Hepatocyte (in vitro differentiated cells): ENCODE measurements at places on chromosomes 2 and 18.

GRCh38 chr2:176781570-176782217 lies 430.9 kb upstream of the HNRNPA3 start:
- H3K4me3 ChIP-seq, result no peak overlapping the region
- H3K36me3 ChIP-seq, result no peaks in the 10 kb centered on the region
- H3K27ac ChIP-seq, result no peak overlapping the region
- H3K4me1 ChIP-seq, result no peaks in the 10 kb centered on the region
- H3K27me3 ChIP-seq, result no peaks in the 10 kb centered on the region

- H3K4me3 ChIP-seq, result no peak overlapping the region
- H3K27me3 ChIP-seq, result no peaks in the 10 kb centered on the region
- no peaks in the 10 kb centered on the region for H3K4me1 ChIP-seq
- no peak for DNase-seq
- no peak overlapping the region for H3K27ac ChIP-seq
Measured at GRCh38 chr2:129255610-129256313, 723.7 kb upstream of the RAB6C start.

- H3K4me1 ChIP-seq, result no peaks in the 10 kb centered on the region
- no peak overlapping the region for H3K4me3 ChIP-seq
- H3K27ac ChIP-seq, result peak overlapping the region; percentile 65
Measured at GRCh38 chr2:197280015-197280702, 30.4 kb downstream of the ANKRD44 start.

DNA sequence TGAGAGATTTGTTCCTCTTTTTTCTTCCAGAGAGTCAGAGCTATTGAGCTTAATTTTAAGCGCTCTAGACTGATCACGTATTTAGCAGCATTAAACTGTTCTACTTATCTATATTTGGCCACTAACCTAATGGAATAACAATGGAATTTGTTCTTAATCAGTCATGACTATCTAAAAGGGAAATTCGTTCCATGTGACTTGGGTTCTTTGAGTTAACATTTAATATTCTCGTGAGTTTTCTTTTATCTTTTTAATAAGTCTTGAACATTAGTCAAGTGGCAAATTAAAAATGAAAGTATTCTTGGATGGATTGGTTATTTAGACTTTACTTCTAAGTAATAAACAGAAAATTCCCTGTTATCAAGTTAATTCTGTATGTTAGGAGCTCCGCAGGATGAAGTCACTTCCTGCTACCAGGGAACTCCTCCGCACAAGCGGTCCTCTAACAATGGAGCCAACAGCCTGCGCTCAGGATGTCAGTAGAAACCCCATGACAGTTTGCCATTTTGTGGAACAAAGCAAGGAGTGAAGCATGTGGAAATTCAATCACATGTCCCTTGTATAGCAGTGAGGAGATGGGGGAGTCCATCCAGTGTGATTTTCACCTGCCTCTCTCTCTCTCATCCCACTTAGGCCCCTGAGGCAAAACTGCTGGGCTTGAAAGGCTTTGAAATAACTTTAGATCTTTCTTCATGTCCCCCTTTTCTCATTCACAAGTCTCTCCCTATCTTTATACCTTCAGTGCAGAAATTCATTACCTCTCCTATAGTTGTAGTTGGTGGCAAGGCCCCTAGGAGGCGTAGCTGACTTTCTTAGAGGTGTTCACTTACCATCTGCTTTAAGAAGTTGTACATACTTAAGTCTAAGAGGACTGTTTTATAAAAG lies 138.1 kb downstream of the WDR7 start:
- H3K27ac ChIP-seq, result no peak overlapping the region
- no peak overlapping the region for H3K4me3 ChIP-seq
- no peaks in the 10 kb centered on the region for H3K4me1 ChIP-seq

DNA sequence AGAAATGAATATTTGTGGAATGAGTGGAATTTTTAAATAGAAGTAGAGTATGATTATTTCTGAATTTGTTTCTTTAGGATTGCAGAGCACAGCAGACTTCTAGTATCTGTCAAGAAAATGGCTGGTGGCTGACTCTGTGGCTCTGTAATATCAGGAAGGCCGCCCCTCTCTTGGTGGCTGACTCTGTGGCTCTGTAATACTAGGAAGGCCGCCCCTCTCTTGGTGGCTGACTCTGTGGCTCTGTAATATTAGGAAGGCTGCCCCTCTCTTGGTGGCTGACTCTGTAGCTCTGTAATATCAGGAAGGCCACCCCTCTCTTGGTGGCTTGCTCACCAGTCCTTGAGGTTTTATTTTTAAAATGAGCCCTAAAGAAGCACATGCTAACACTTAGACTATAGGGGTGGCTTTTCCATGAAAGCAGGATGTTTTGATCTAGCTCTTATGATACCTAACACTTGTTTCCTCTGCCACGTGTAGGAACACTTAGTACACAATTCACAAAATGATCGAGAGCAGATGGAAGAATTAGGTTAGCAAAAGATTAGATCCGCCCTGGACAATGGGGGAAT lies 85.1 kb upstream of the TTC39C start:
- H3K4me3 ChIP-seq, result no peak overlapping the region
- no peaks in the 10 kb centered on the region for H3K36me3 ChIP-seq
- H3K27me3 ChIP-seq, result no peaks in the 10 kb centered on the region
- H3K27ac ChIP-seq, result no peak overlapping the region
- no peaks in the 10 kb centered on the region for H3K4me1 ChIP-seq
- no peak for DNase-seq

DNA sequence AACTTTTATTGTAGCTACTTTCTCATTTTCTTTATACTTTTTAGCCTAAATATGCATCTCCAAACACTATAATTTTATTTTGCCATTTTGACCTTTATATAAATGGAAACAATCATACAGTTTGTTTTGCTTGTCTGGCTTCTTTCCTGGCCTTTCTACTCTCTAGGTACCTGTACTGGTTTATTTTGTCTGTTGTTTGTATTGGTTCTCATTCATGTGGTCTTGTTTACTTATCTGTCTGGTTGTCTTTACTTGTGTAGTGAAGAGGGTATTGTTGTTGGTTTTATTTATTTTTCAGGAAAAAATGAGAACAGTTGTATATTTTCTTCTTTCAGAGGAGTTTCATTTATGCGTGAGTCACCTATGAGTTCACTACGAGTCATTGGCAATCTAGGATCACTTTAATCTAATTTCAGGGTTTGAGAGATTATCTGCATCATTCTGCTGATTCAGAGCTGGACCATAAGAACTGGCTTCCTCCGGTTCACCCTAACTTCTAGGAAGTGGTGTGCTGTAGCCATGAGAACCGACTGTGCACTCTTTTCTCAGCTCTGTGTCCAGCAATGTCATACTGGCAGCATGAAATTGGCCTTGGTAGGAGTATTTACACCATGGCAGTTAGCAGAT lies 33.1 kb upstream of the HDAC4 start:
- no peak overlapping the region for H3K4me3 ChIP-seq
- no peaks in the 10 kb centered on the region for H3K4me1 ChIP-seq
- DNase-seq, result no peak

DNA sequence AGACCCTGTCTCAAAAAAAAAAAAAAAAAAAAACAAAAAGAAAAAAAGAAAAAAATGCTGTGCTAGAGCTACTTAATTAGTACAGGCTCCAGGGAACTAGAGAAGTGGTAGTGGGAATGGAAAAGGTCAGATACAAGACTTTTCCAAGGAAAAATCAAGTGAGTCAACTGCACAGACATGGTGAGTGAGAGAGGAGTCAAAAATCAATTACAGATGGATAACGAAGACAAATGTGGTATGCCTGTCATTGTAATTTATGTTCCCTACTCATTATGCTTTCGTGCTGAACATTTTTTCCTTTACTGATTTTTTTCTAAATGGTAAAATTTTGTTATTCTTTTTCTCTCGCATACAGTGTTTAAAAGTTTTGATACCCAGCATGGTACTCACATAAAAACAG lies 111.5 kb downstream of the MDH1 start:
- no peaks in the 10 kb centered on the region for H3K27me3 ChIP-seq
- H3K4me3 ChIP-seq, result no peak overlapping the region
- H3K4me1 ChIP-seq, result peaks cover 5% of the 10 kb centered on the region

- no peaks in the 10 kb centered on the region for H3K36me3 ChIP-seq
- H3K27me3 ChIP-seq, result no peaks in the 10 kb centered on the region
- peaks cover 25% of the 10 kb centered on the region for H3K4me1 ChIP-seq
Measured at GRCh38 chr2:85588236-85588635, 4.0 kb downstream of the VAMP5 start.

- H3K4me3 ChIP-seq, result no peak overlapping the region
- peak overlapping the region; percentile 25 for H3K27ac ChIP-seq
- peaks cover 5% of the 10 kb centered on the region for H3K4me1 ChIP-seq
Measured at GRCh38 chr2:40332191-40332826, 119.6 kb downstream of the SLC8A1 start.

GRCh38 chr2:100393362-100393761 lies 24.1 kb downstream of the CHST10 start:
- H3K4me1 ChIP-seq, result no peaks in the 10 kb centered on the region
- no peaks in the 10 kb centered on the region for H3K27me3 ChIP-seq
- no peaks in the 10 kb centered on the region for H3K36me3 ChIP-seq
- H3K4me3 ChIP-seq, result no peak overlapping the region

- no peaks in the 10 kb centered on the region for H3K27me3 ChIP-seq
- H3K27ac ChIP-seq, result no peak overlapping the region
- DNase-seq, result no peak
- peaks cover 17% of the 10 kb centered on the region for H3K4me1 ChIP-seq
Measured at GRCh38 chr2:60051991-60052390, 501.5 kb downstream of the BCL11A start.

- H3K27me3 ChIP-seq, result no peaks in the 10 kb centered on the region
- no peaks in the 10 kb centered on the region for H3K4me1 ChIP-seq
- no peak for DNase-seq
- H3K4me3 ChIP-seq, result no peak overlapping the region
- H3K27ac ChIP-seq, result no peak overlapping the region
- no peaks in the 10 kb centered on the region for H3K36me3 ChIP-seq
Measured at GRCh38 chr18:49500201-49500921, 13.3 kb upstream of the C18orf32 start.

DNA sequence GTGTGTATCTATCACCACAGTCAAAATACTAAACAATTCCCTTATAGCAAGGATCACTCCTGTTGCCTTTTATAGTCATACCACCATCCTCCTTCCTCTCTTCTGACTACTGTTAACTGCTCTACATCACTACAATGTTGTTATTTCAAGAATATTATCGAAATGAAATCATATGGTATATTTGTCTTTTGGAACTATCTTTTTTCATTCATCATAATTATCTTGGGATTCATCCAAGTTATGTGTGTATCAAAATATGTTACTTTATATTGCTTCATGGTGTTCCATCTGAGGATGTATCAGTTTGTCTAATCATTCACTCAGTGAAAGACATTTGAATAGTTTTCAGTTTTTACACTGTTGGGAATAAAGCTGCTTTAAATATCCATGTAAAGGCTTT lies 1423.0 kb upstream of the PIK3C3 start:
- H3K4me1 ChIP-seq, result no peaks in the 10 kb centered on the region
- H3K27me3 ChIP-seq, result no peaks in the 10 kb centered on the region
- no peak overlapping the region for H3K4me3 ChIP-seq
- no peaks in the 10 kb centered on the region for H3K36me3 ChIP-seq
- no peak for DNase-seq

GRCh38 chr18:35110554-35111485 lies 69.6 kb downstream of the MAPRE2 start:
- no peaks in the 10 kb centered on the region for H3K4me1 ChIP-seq
- no peaks in the 10 kb centered on the region for H3K27me3 ChIP-seq
- H3K36me3 ChIP-seq, result no peaks in the 10 kb centered on the region
- DNase-seq, result no peak

GRCh38 chr2:53668624-53669026 lies 99.0 kb upstream of the CHAC2 start:
- H3K4me1 ChIP-seq, result no peaks in the 10 kb centered on the region
- H3K27ac ChIP-seq, result no peak overlapping the region
- no peaks in the 10 kb centered on the region for H3K36me3 ChIP-seq
- DNase-seq, result no peak
- no peak overlapping the region for H3K4me3 ChIP-seq

- H3K36me3 ChIP-seq, result no peaks in the 10 kb centered on the region
- H3K27me3 ChIP-seq, result no peaks in the 10 kb centered on the region
- peak; percentile 35 for DNase-seq
- peak overlapping the region; percentile 58 for H3K27ac ChIP-seq
- no peak overlapping the region for H3K4me3 ChIP-seq
Measured at GRCh38 chr2:69149631-69150215, 136.7 kb downstream of the ANTXR1 start.

DNA sequence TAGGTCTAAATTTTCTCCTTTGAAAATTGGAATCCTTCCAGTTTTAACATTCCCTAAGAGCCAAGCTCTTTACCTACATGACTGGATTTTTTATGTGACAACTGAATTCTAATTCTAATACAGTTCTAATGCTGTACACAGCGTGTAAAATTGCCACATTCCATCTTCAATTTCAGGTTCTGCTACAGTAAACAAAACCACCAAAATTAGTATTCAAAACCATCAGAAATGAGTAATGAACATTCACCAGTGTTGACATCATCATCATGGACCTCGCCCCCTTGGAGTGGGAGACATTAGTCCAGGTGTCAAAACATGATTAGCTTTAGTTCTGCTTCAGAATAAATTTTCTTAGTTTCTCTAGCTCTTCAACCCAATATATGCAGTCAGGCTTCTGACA lies 133.6 kb downstream of the MBD2 start:
- H3K27ac ChIP-seq, result no peak overlapping the region
- H3K27me3 ChIP-seq, result no peaks in the 10 kb centered on the region
- no peak overlapping the region for H3K4me3 ChIP-seq
- no peak for DNase-seq
